Small intestine (tissue), 16 donors: ENCODE measurements at places on chromosomes 4 and X.

GRCh38 chrX:134676436-134676835 lies 18.2 kb upstream of the PLAC1 start:
- H3K36me3 ChIP-seq: no peaks in the 10 kb centered on the region
- no peak overlapping the region for H3K4me3 ChIP-seq
- no peaks in the 10 kb centered on the region for H3K27me3 ChIP-seq
- no peak overlapping the region for H3K27ac ChIP-seq
- no peaks in the 10 kb centered on the region for H3K4me1 ChIP-seq

DNA sequence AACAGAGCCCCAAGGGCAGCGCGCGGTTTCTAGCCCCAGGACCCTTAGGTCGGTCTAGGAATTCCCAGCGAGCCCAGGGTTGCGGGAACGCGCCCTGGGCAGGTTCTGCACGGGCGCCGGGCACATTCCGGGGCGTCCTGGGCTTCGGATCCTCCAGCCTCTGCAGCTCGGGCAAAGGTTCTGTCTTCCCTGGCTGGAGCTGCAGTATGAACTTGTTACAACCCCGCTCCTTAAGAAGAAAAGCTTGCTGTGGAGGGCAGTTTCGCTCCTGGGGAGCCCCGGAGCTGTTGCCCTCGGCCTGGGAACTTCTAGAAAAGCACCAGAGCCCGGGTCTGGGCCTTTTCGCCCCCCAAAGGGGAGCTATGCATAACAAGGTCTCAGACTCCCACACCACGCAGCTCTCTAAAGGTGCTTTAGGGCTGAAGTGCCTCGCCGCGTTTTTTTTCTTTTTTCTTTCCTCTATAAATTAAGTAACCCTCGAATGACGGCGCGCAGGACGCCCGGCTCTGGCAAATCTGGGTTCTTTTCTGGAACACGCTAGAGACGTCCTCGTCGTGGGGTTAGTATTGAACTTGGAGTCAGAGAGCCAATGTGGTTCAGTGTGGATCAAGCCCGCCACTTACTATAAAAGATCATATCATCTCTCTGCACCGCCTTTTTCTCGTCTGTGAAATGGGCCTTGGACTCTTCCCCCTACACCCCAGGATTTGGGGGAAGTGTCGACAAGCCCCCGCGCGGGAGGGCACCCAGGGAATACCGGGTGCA lies 5.7 kb downstream of the MSX1 start:
- no peak overlapping the region for H3K27ac ChIP-seq
- no peak overlapping the region for H3K4me3 ChIP-seq
- no peaks in the 10 kb centered on the region for H3K36me3 ChIP-seq
- H3K27me3 ChIP-seq: peaks cover 83% of the 10 kb centered on the region
- no peak for DNase-seq

DNA sequence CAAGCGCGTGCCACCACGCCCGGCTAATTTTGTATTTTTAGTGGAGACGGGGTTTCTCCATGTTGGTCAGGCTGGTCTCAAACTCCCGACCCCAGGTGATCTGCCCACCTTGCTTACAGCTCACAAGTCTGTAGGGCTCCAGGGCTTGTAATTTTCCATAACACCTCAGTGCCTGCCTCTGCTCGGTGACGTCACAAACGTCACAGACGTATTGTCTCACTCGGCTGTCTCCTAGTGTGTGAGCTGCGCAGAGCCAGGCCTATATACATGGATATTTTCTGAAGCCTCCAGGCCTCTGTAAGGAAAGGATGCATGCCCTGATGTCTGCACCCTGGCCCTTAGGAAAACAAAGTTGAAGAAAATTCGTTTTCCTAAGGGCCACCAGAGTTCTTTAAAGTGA lies 8.6 kb upstream of the NKRF start:
- no peaks in the 10 kb centered on the region for H3K4me1 ChIP-seq
- no peaks in the 10 kb centered on the region for H3K27me3 ChIP-seq
- DNase-seq: no peak
- no peaks in the 10 kb centered on the region for H3K36me3 ChIP-seq

DNA sequence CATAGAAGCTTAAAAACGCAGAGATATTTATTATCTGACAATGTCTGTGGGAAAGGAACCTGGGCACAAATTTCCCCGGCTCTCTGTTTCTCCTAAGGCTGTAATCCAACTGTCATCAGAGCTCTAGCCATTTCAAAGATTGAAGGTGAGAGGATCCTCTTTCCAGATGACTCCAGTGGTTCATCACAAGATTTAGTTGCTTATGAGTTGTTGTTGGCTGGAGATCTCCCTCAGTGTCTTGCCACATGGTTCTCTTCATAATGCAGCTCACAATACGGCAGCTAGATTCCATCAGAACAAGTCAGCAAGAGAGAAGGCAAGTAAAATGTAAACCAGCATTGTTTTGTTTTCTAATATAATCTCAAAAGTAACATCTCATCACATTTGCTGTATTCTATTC lies 369.4 kb downstream of the GASK1B start:
- no peak for DNase-seq
- H3K4me3 ChIP-seq: no peak overlapping the region
- H3K36me3 ChIP-seq: no peaks in the 10 kb centered on the region
- no peak overlapping the region for H3K27ac ChIP-seq

GRCh38 chr4:124636788-124637187 lies 75.7 kb downstream of the ANKRD50 start:
- H3K4me3 ChIP-seq: no peak overlapping the region
- no peaks in the 10 kb centered on the region for H3K36me3 ChIP-seq
- H3K27me3 ChIP-seq: no peaks in the 10 kb centered on the region
- no peak overlapping the region for H3K27ac ChIP-seq

DNA sequence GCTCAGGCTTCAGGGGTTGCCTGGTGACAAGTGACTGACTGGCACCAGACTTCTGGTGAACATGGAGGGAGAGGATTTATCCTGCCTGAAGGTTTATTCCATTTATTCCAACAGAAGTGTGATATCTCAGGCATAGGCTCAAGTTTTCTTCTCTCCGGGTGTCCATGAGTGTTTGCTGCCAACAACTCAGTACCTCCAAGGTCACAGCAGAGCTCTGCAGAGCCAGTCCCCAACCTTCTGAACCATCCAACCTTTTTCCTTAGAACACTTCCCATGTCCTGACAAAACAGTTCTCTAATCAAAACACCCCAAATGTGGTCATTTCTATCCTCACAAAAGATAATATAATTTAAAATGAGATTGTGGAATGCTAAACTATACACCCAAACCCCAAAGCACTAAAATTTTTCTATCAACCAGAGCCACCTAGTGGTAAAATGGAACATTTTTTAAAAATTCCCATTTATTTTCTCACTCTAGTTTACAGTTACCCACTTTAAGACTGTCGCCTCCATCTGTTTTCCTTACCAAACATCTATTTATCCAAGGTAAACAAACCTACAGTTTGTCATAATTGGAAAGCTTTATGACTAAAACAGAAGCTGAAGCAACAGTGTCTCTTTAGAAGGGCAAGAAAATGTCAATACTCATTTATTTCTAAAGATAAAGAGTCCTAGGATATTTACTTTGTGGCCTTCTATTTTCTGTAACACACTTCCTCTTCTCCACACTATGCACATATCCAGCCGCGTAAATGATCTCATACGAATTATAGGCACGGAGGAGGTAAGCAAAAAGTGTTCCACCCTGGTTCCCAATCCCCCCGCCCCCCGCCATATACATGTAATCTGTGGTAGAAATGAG lies 39.5 kb downstream of the TMEM154 start:
- no peaks in the 10 kb centered on the region for H3K4me1 ChIP-seq
- H3K36me3 ChIP-seq: no peaks in the 10 kb centered on the region
- DNase-seq: peak; percentile 43
- no peak overlapping the region for H3K27ac ChIP-seq
- no peak overlapping the region for H3K4me3 ChIP-seq

DNA sequence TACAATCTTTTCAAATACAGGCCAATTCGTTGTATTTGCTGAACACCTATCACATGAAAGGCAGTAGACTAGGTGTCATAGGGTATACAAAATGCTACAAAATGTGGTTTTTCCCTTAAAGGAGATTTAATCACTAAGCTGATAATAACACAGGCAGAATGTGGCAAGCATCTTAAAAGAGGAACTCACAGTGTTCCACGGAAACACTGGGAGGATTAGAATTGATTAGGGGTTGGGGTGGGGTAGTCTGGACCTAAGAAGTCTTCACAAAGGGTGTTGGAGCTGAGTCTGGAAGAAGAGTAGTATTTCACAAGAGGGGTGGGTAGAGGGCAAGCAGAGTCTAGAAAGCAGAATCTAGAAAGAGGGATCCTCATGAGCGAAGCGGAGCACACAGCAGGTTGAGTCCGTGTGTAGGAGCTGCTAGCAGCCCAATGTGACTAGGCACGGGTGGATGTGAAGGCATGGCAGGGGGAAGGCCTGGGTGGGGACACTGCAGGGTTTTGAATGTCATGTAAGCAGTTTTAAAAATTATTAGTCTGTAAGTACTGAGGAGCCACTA lies 123.6 kb downstream of the MGST2 start:
- peaks cover 5% of the 10 kb centered on the region for H3K36me3 ChIP-seq
- H3K27ac ChIP-seq: no peak overlapping the region
- no peak overlapping the region for H3K4me3 ChIP-seq
- DNase-seq: no peak
- H3K4me1 ChIP-seq: no peaks in the 10 kb centered on the region

DNA sequence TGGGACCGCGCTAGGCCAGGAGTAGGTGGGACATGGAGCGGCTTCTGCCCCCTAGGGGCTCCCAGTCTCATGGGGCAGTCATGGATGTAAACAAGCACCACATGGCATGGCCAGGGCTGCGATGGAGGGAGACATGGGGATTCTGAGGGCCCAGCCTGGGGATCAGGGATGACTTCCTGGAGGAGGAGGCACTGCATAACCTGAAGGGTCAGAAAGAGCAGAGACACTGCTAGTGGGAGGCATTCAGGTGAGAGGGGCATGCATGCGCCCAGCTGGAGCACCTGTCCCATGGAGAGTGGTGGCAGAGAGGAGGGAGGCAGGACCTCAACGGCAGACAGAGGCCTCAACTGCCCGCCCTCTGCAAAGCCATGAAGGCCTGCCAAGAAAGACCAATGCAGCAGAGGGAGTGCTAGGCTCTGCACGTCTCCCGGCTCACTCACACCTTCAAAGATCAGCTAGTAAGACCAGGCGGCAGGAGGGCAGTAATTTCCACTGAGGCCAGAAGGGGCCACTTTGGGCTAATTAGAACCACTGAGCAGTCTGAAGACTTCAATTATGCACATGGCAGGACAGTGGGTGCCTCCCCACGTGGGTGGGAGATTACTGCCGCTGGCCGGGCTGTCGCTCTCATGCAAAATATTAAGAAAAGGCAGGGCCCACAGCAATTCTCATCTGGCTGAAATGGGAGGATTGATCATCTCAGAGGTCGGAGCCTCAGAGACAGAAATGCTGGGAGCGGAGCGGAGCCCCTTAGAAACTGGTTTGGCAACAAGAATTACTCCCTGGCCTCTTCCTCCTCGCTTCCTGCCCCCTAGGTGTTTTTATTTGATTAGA lies 69.6 kb downstream of the PPP2R2C start:
- peaks cover 21% of the 10 kb centered on the region for H3K27me3 ChIP-seq
- DNase-seq: no peak
- no peaks in the 10 kb centered on the region for H3K4me1 ChIP-seq
- no peak overlapping the region for H3K27ac ChIP-seq

- no peaks in the 10 kb centered on the region for H3K27me3 ChIP-seq
- H3K27ac ChIP-seq: no peak overlapping the region
- no peak overlapping the region for H3K4me3 ChIP-seq
- no peak for DNase-seq
- H3K36me3 ChIP-seq: no peaks in the 10 kb centered on the region
Observed at GRCh38 chr4:105936901-105937300, 41.6 kb downstream of the NPNT start.

DNA sequence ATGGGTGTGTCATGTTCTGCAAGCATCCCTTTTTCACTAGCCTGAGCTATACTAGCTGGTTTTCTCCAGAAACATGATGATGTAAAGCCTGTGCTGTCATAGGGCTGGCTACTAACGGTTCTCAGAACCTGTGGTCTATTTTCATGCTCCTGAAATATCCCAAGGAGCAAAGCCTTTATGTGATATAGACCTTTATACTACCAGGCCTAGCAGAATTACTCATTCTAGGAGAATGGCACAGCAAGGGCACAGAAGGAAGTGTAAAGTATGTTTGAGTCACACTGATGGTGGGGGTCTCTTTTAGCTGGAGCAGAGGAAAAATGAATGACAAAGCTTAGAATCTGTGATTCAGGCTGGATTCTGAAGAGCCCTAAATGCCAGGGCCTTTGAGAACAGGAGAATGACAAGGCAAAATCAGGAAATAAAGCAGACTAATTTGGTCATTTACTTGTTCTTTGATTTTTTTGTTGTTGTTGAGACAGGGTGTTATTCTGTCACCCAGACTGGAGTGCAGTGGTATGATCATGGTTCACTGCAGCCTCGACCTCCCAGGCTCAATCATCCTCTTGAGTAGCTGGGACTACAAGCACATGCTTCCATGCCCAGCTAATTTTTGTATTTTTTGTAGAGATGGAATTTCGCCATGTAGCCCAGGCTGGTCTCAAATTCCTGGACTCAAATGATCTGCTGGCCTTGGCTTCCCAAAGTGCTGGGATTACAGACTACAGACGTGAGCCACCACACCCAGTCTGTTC lies 11.8 kb downstream of the TCEAL1 start:
- no peaks in the 10 kb centered on the region for H3K27me3 ChIP-seq
- H3K27ac ChIP-seq: no peak overlapping the region
- H3K4me1 ChIP-seq: no peaks in the 10 kb centered on the region

DNA sequence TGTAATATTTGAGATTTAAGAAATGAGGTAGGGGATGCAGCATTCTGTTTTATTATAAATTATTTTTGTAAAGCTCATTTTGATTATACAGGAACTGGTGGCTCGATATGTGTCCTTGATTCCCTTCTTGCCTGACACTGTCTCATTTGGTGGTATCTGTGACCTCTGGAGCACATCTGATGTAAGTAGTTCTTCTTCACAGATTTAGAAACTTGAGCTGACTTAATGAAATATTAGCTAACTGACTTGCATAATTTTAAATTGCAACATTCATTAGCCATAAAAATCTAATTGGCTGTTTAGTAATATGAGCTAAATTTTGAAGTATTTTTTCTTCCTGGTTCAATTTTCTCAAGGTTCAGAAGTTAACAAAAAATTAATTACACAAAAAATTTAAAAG lies 69.1 kb downstream of the FBXL5 start:
- H3K27ac ChIP-seq: no peak overlapping the region
- H3K4me1 ChIP-seq: no peaks in the 10 kb centered on the region
- no peaks in the 10 kb centered on the region for H3K27me3 ChIP-seq
- no peak for DNase-seq

GRCh38 chr4:70980196-70980595 lies 13.3 kb upstream of the DCK start:
- H3K27ac ChIP-seq: no peak overlapping the region
- H3K4me1 ChIP-seq: no peaks in the 10 kb centered on the region
- H3K27me3 ChIP-seq: no peaks in the 10 kb centered on the region
- H3K36me3 ChIP-seq: peaks cover 11% of the 10 kb centered on the region

DNA sequence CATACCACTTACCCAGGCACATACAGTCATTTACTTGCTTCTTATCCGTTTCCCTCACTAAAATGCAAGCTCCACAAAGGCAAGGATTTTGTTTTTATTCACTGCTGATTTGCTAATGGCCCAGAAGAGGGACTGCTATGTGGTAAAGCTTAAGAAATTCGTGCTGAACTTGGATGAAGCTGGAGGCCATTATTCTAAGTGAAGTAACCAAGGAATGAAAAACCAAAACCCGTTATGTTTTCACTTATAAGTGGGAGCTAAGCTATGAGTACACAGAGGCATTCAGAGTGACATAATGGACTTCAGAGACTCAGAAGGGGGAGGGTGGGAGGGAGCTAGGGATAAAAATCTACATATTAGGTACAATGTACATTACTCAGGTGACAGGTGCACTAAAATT lies 47.2 kb downstream of the RAB33B start:
- no peak overlapping the region for H3K4me3 ChIP-seq
- H3K27me3 ChIP-seq: no peaks in the 10 kb centered on the region
- no peak for DNase-seq
- no peaks in the 10 kb centered on the region for H3K4me1 ChIP-seq
- no peaks in the 10 kb centered on the region for H3K36me3 ChIP-seq

- no peaks in the 10 kb centered on the region for H3K27me3 ChIP-seq
- peak; percentile 53 for DNase-seq
- H3K4me1 ChIP-seq: no peaks in the 10 kb centered on the region
- H3K4me3 ChIP-seq: peak overlapping the region; percentile 73
Observed at GRCh38 chrX:154436374-154436982, 476 bp upstream of the GDI1 start.
